SJSA1 (cell line): ENCODE measurements at places on chromosomes 2 and 18.

DNA sequence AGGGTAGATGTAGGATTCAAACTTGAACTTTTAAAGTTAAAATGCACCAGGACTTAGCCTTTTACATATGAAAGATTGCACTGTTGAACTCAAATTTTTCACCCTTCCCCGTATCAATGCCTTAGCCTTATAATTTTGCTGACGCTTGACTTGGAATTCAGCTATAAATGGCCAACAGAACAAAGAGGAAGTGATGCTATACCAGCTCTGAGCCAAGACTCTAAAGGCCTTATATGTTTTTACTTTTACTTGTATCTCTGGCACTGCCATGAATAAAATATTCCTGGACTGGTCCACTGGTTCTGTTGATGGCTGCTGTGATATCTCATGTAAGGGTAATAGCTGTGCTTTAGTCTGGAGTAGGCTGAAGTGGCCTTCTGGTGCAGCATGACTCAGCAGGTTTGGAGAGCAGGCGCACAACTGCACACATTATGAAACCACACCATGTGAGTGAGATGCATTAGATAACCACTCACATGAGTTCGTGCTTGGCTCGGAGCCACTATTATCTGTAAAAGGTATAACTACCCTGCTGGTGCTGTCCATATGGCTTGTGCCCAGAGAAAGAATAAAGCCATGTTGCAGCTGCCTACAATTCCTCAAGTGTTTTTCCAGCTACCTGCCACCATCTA lies 8.4 kb upstream of the IER3IP1 start:
- DNase-seq, result no peak

DNA sequence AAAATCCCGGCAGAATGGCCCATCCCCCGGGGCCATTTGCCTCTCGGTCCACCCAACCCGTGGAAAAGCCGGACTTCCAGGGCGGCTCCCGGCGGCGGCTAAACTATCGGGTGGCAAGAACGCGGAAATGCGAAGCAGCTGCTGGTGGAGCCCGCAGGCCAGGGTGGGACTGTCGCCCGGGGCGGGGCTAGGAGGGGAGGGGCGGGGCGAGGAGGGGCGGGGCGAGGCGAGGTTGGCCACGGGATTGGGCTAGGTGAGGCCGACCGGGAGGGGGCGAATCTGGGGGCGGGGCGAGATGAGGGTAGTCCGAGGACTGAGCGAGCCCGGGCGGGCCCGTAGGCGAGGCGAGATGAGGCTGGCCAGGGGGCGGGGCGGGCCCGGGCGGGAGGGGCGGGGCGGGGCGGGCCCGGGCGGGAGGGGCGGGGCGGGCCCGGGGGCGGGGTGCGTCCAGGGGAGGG lies 315 bp upstream of the SLC66A3 start:
- peak; percentile 99 for DNase-seq

- no peak for DNase-seq
These were observed 687.9 kb upstream of the SETBP1 start for GRCh38 chr18:43992741-43993140.

- DNase-seq, result no peak
These were observed 151.8 kb downstream of the SH3RF3 start for GRCh38 chr2:109280804-109281203.

GRCh38 chr2:147331790-147332419 lies 512.9 kb upstream of the ACVR2A start:
- DNase-seq, result no peak

- DNase-seq, result no peak
These were observed 87.9 kb downstream of the SEPTIN10 start for GRCh38 chr2:109525836-109526235.

DNA sequence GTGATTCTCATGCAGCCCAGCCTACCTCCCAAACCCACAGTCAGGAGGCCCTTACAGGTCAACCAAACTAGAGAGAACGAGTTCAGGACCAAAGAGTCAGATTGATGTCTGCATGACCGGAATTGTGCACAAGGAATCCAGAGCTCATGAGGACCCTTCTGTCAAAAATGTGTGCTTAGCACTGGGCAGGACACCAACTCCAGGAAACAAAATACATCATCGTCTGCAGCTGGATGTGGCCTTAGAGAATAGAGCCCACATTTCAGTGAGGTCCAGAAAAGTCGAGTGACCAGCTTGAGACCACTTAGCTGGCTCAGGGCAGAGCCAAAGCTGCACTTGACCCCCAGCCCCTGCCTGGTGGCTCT lies 3.2 kb downstream of the TNS1 start:
- DNase-seq, result no peak

DNA sequence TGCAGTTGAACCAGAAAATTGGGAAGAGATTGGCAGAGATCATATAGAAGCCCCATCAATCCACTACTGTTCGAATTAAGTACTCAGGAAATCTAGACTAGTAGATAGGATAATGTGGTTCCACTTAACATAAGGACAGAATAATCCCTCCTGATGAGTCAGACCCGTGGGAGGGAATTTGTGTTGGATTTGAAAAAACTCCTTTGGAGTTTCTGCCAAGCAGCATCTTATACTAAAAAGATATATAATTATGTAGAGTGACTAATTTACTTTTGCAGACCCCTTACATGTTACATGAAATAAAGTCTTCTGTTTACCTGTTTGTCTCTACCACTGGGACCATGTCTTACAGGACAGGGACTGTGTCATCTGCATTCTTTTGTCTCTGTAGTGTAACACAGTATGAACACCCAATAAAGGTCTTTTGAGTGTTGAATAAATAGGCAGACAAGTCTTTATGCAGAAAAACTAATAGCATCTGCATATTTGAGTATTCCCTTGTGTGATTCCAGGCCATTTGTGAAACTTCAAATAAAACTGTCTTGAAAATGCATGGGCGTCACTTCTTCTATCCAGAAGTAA lies 122.6 kb upstream of the DNAJC10 start:
- peak; percentile 66 for DNase-seq

DNA sequence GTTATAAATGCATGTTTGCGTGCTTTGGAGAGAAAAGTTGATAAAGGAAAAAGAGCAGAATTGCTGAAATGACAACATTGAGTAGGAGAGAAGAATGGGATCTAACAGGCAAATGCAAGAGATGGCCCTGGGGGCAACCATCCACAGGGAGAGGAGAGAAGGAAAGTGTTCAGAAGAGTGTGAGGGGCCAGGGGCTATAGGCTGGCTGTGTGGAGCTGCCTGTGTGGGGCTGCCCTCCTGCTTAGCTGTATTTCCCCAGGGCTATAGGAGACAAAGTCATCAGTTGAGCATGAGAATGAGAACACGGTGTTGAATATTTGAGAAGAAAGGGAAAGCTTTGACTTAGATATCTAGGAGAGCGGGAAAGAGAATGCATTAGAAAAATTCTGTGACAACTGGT lies 572.0 kb downstream of the SOX11 start:
- DNase-seq, result no peak

DNA sequence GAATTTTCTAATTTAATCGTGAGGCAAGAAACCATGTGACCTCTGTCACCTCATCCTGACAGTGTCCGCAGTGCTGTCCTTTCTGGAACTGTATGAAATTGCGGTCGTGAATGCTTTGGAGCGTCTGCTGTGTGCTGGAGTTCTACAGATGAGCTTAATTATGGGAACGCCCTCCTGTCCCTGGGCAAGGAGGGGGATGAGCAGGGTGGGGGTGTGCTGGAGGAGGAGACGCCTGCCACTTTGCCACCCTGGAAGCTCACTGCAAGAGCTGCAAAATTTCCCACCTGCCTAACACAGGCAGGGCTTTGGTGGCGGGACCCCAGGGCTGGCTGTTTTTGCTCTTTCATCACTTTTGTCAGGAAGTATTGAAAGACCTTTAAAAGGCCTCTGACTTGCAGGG lies 6.5 kb downstream of the LPIN1 start:
- no peak for DNase-seq

DNA sequence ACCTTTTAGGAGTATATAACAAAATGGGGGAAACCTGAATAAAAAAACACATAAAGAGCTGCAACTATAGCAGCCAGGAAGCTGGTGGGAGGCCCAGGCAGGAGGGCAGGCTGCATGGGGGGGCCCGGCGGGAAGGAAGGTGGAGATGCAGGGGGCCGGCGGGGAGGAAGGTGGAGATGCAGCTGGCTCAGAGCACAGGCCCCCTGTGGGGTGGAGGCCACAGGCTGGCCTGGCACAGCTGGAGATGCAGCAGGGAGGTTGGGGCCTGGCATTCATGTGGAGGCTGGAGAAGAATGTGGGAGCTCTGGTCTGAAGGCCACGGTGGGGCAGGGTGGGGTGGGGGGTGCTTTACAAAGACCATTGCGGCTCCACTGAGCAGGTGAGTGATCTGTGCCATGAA lies 31.4 kb downstream of the FAM228A start:
- no peak for DNase-seq

GRCh38 chr18:70068981-70069380 lies 121.3 kb upstream of the CD226 start:
- no peak for DNase-seq

DNA sequence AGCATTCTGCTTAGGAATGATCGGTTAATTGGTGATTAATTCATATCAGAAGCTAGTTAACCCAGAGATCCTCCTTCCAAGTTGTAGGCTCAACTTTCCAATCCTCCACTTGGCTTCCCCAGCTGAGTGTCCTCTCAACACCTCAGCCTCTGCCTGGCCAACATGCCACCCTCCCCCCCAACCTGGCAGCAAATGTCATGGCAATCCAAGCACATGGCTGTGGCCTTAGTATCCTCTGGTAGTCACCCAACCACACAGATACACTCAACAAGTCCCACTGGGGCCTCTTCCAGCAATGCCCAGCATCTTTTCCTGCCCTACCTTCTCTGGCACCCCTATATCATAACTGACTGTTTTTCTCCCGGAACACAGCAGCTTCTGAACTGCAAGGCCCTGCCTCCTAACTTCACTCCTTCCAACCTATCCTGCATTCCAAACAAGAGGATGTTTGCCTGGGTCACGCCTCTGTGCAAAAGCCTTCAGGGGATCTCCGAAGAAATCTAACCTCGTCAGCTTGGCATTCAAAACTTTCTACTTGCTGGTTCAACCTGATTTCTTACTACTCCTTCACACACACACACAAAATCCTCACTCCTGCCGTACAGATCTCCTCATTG lies 195.0 kb downstream of the CYP26B1 start:
- no peak for DNase-seq

GRCh38 chr2:205767617-205768016 lies 85.3 kb downstream of the NRP2 start:
- DNase-seq, result no peak

DNA sequence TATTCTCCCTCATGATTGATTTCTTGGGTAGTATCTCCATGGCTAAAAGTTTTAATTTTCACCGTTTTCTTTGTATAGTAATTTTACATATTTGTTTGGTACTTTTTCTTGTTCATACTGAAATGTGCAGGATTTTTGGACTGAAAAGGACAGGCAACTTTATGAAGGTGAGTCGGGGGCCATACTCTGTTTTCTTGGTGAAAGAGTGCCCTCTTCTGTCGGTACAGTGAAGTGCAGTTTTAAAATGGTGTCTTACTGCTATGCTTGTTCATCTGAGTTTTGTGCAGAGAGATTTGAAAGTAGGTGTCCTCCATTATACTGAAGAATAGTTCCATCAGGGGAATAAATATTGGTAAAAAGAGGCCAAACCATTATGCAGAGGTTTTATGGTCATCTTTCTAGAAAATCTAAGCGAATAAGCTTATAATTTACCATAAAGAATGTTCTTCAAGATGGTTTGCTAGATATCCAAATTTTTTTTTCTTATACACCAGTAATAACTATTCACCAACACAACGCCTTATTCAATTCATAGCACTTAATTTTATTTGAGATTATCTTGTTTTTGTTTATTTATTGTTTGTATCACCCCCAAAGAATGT lies 8.7 kb upstream of the SERPINB13 start:
- peak; percentile 42 for DNase-seq

- no peak for DNase-seq
These were observed 119.2 kb downstream of the ETAA1 start for GRCh38 chr2:67516362-67516761.

DNA sequence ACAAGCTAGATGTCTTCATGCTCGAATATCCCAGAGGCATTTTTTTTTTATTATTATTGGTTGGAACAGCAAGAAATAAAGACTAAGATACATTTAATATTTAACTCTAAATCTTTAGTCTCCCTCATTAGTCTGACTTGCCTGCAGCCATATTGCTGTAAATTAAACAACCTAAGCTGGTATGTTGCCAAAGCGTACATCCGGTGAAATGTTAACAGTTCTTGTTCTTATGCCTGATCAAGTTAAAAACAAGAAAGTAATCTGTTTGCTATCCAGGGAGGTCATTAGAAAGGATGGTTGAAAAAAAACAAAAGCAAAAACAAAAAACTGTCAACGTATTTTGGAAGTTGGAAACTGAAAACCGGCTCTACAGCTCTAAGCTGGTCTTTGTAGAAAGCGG lies 125.9 kb upstream of the NABP1 start:
- DNase-seq, result no peak

DNA sequence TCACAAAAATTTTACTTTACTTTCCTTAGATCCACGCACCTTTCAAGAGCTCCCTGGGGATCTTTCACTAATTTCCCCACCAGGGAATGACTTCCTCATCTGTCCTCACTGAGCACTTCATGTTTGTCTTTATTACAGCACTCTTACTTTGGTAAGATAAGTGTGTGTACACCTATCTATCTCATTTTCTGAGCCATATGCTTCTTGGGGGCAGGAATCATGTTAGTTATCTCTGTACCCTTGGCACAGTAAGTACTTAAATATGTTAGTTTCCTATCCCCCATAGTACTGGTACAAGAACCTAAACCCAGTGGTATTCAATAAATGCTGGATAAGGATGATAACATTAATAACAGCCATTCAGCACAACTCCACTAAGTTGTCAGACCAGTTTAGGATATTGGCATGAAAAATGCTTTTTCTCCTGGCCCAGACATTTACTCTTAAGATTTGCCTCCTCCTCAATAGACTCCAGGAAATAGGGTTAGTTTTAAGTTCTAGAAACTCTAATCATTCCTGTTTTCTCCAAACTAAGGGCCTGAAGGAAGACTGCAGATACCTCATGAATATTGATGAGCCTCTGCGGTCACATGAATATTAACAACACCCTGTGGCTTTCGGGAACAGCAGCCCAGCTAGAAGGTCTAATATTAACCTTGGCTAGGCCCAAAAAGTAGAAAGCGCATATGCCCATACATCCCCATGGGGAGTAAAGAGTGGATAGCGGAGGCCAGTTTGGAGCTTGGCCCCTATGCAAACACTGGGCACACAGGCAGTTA lies 38.2 kb downstream of the NHEJ1 start:
- DNase-seq, result no peak

DNA sequence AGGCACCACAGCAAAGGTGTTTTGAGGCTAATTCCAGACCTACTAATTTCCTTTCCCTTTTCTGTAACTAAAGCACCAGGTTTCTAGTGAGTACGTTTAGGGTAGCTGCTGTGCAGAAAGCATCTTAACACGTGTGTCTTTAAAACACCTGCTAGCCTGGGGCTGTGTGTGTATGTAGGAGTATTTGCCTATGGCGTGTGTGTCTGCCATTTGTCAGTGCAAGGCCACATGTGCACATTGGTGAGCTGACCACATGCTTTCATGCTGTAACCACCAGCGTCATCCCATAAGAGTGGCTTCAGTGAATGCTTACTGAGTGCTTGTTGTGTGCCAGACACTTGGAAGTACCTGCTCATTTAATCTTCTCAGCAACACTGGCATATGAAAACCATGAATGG lies 241.6 kb downstream of the SEPTIN10 start:
- DNase-seq, result peak; percentile 12
